ENCODE measurements at places on chromosomes 11 and 22.

GRCh38 chr11:126834573-126834972 lies 166.0 kb downstream of the KIRREL3 start:
- no peak for DNase-seq

DNA sequence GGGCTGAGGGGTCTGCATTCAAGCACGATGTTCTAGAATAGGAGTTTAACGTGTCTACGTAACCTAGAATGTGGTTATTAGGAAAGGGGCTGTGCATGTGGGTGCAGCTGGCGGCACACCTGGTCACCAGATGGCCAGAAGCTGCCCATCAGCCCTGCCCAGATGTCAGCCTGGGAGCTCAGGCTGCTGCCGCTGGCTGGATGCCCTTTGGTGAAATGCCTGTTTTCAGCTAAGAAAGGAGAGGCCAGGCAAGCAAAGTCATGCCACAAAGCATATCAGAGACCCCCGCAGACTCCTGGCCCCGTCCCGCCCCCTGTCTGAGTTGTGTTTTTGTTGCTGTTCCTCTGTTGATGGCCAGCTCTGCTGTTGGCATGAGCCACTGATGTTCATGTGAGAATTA lies 11.3 kb upstream of the ADORA2A start:
- DNase-seq: no peak

DNA sequence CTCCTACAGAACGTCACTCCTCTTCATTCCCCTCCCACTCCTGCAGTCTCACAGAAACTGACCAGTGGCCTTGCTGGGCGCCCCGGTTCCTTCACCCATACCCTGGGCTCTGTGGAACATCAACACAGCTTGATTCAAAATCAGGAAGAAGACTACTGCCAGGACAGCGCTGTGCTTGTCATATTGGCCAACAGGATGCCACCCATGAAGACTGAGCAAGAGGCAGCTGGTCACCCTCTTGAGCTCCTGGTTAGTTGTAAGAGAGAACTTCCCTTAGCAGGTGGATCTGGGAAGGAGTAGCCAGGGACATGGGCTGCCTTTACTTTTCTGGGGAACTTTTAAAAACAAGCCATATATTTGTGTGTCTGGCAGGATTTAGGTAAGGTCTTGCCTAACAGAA lies 110.4 kb upstream of the TIMP3 start:
- DNase-seq: no peak

DNA sequence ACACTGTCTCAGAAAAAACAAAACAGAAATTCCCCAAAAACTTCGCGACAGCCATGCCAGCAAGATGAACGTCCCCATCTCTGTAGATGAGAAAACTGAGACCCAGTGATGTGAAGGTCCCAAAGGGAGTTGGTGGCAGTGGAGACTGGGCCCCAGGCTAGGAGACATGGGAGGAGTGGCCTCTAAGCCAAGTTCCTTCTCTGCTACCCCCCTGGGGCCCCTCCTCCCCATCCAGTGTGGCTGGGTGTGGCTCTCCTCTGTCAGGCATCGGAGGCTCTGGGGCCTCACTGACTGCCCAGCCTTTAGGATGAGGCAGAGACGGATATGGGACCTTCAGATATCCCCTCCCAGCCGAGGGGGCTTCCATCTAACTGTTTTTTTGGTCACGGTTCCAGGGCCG lies 9.8 kb downstream of the RELT start:
- DNase-seq: no peak

GRCh38 chr11:7871056-7871455 lies 60.0 kb downstream of the OR10A6 start:
- no peak for DNase-seq

DNA sequence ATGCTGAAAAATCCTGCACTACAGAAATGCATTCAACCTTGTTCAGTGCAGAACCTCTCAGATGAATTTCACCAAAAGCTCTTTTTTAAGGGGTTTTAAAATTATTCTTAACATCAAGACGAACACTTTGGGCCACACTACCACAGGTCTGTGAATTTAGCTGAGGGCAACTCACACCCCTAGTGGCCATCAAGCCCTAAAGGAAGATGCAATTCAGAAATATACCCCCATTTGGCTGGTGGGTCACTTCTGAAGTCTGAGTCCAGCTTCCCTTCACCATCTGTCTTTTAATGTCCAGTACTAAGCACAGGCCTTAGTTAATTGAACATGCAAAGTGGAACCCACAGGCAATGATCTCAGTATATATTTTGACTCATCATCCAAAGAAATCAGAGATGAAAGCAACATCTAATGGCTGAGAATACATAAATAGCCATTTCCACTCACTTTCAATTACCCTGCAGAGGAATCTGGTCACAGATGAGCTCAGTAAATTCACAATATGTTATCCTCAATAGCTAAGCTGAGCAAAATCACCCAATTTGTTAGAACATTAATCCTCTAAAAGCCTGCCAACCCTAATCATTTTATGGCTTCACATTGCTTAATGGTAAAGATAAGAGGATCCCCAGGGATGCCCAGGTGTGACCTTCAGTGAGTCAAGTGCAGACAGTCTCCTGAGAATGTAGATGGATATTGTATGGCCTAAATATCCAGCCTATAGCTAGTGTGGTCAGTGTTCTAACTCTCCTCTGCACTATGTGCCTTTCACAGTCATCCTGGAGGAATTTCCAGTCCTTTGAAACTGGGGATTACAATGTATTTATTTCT lies 50.3 kb downstream of the FAM76B start:
- DNase-seq: no peak

DNA sequence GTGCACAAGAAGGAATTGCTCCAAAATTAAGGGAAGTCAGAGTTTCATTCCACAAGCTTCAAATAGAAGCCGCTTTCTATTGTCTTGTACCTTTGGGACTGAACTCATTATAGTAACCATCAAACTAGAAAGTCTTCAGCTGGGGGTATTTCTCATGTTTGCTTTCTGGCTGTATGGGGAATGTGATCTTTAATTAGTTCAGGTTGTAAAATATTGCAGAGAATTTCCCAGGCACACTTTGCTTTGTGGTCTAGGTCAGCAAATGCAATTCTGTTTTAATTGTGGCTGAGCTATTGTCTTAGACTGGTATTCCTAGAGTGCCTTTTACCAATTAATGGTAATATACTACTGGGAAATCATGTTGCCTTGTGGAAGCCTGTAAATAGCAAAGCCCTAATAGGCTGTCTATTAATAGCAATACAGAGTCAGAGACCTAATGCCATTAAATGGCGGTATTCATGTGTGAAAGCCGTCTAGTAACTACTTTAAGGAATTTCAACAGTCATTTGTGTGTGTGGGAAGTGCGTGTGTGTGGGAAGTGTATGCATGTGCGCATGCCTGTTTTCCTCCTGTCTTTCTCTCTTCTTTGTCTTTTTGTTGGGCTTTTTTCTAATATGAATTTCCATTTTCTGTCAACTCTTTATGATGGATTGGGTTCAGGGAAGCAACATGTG lies 276.6 kb downstream of the FAT3 start:
- DNase-seq: no peak

DNA sequence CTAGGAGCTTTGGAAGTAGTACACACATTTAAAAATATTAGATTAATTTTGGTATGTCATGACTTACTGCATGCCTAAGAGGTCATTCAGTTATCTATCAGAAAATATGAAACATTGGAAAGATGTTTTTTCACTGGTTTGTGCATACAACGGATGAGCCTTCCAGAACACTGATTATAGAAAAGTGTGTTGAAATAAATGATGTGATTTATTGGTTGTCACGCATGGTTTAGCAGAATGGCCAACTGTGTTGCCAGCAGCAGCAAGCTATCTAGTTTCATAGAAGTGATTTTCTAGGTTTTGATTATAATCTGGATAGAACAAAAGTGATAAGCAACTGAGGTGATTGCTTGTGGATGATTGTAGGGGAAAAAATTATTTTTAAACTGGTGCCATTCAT lies 53.6 kb downstream of the DDX10 start:
- no peak for DNase-seq

DNA sequence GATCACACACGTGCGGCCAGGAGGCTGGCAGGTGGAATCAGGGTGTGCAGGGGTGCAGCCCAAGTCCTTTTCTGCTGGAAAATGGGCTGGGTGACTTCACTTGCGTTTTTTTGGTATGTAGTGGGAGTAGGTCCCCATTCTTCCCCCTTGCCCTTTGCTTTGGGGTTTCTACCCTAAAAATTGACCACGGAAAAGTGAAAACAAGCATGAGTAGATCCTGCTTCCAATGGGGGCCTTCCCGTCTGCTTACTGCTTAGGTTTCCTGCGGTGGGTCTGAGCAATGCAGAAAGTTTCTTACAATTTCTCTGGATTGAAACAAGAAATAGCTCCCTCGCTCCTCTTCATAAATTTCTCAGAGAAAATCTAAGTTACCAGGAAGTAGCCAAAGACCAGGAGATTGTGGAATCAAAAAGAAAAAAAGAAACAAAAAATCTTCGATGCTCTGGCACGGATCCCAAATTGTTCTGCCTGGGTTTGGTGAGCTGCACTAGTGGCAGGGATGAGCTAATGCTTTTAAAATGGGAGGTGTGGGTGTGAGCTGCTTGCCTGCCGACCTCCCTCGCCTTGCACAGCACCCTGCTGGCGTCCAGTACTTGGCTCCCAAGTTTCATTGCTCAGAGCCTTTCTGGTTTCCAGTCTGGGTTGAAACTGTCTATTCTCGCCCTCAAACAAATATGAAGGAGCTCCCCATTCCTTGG lies 2.4 kb downstream of the TIMP3 start:
- no peak for DNase-seq

GRCh38 chr11:62602141-62603071 lies 741 bp upstream of the MTA2 start:
- peak; percentile 72 for DNase-seq

DNA sequence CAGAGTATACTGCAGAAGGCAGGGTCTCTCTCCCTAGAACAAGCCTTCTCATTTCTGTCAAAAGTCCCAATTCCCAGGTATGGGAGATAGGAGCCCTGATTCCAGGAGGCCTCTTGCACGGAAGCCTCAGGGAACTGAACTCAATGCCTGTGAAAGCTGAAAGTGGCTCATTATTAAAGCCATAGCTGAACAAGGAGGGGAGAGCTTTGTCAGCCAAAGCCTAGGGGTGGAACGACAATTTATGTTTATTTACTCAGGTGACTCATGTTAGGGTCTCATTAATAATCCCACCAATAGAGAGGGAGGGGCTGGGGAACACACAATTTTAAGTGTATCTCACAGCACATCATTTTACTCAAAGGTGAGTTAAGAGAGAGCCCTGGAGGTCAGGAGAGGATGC lies 44.9 kb downstream of the DSCAML1 start:
- DNase-seq: no peak

DNA sequence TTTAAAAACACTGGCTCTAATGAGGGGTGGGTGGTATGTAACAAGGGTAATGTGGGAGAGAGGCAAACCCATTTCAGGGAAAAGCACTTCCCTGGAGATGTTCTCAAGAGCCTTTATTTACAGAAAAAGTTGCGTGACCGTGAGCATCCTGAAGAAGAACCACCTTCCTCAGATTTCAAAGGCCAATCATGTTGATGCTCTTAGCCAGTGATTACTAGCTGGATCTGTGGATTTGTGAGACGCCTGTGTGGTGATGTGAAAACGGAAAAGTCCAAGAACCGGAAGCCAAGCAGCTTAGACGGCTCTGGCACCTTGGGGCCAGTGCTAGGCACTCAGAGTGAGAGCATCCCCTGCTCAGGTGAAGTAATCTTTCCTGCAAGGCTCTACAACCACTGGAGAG lies 12.6 kb upstream of the UBASH3B start:
- no peak for DNase-seq

DNA sequence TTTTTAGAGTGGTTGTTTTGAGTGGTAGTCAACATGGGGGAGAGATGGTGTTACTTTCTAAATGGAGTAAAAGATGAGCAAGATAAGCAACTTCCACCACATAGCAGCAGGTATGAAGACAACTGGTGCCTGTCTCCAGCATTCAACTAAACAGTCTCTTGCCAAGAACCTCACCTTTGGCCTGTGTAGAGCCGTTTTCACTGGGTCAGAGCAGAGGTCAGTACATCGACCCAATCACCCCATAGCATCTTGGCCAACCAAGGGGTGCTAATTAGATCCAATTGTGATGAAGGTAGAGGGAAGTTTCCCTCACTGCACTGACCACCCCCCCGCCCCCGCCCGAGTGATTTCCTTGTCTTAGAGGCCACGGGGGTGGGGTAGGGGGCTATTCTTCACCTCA lies 188.2 kb downstream of the BLID start:
- no peak for DNase-seq

DNA sequence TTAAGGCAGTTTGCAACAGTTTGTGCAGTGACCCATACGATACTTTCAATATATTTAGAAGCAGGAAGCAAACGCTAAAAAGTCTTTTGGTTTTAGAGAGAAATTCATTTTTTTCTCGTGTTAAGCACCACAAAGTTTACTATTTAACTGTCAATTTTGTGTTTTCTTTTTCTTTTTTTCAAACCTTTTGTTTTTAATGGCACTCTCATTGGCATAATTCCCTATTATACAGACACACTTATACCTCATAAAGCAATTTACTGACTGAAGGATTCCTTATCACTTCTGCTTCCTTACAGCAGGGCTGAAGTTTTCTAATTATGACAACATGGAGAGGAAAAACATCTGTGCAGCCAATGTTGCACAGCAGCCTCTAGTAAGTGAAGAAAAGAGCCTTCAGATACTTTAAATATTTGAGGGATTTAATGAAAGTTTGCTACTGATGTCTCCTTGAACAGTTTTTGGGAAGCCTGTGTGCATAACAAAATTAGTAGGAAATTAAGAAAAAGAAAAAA lies 2191.2 kb downstream of the LRRC4C start:
- DNase-seq: no peak

DNA sequence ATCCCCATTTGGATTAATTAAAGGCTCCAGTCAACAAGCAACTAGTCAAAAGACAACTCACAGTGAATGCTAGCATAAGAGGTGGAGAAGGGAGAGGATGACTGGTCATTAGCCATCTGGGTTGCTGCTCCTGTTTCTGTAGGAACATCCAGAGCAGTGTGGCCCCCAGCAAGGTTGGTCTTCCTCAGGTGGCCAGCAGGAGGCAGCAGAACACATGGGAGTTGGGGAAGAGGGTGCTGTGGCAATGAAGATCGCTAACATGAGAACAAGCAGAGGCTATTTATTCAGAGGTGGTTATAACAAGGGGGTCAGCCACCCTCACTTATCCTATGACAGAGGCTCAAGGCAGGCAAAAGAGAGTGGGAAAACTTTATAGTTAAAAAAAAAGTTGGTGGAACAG lies 21.3 kb downstream of the IZUMO1R start:
- no peak for DNase-seq

GRCh38 chr11:67395555-67396258 lies 3.9 kb downstream of the RAD9A start:
- no peak for DNase-seq

Measured in breast epithelium (tissue), 4 donors.